Activated naive CD8-positive, alpha-beta T cell treated with anti-CD3 and anti-CD28 coated beads, Interleukin-2, amount 10 ng/mL, durations not matched to agents 7 days and 5 days (primary cell): ENCODE measurements at places on chromosomes 1 and 21. TPM values are rescaled to one million over a fixed set of nuclear protein-coding genes. Genes with fewer than 3 reads are reported as not detected.

- peaks cover 10% of the 10 kb centered on the region for H3K4me1 ChIP-seq
- peaks cover 5% of the 10 kb centered on the region for H3K27me3 ChIP-seq
- no peaks in the 10 kb centered on the region for H3K36me3 ChIP-seq
- H3K27ac ChIP-seq = no peak overlapping the region
- no peak for DNase-seq
Observed at GRCh38 chr21:26409735-26410134, 163.4 kb downstream of the CYYR1 start.

- H3K36me3 ChIP-seq = no peaks in the 10 kb centered on the region
- DNase-seq = no peak
- H3K27ac ChIP-seq = no peak overlapping the region
Observed at GRCh38 chr1:212701910-212702309, 2.3 kb upstream of the BATF3 start.

GRCh38 chr1:170660871-170661645 is 2.9 kb upstream of the PRRX1 start:
- no peaks in the 10 kb centered on the region for H3K36me3 ChIP-seq
- peak; percentile 40 for DNase-seq
- H3K27ac ChIP-seq = peak overlapping the region; percentile 31
- peak overlapping the region; percentile 35 for H3K4me3 ChIP-seq
- H3K27me3 ChIP-seq = peaks cover 77% of the 10 kb centered on the region

- no peak for DNase-seq
- peaks cover 9% of the 10 kb centered on the region for H3K4me1 ChIP-seq
- H3K36me3 ChIP-seq = peaks cover 5% of the 10 kb centered on the region
- no peak overlapping the region for H3K27ac ChIP-seq
- no peak overlapping the region for H3K4me3 ChIP-seq
Observed at GRCh38 chr21:31374395-31374794, 30.3 kb upstream of the TIAM1 start.

GRCh38 chr1:10168912-10169514 is 41.4 kb upstream of the KIF1B start:
- peak overlapping the region; percentile 15 for H3K4me3 ChIP-seq
- H3K27me3 ChIP-seq = no peaks in the 10 kb centered on the region
- H3K4me1 ChIP-seq = peaks cover 41% of the 10 kb centered on the region
- H3K36me3 ChIP-seq = peaks cover 52% of the 10 kb centered on the region

GRCh38 chr21:25243808-25244207 is 363.5 kb downstream of the MRPL39 start:
- no peak for DNase-seq
- H3K27ac ChIP-seq = no peak overlapping the region
- no peak overlapping the region for H3K4me3 ChIP-seq
- H3K27me3 ChIP-seq = peaks cover 2% of the 10 kb centered on the region
- no peaks in the 10 kb centered on the region for H3K4me1 ChIP-seq
- H3K36me3 ChIP-seq = no peaks in the 10 kb centered on the region

The TTC3 gene
- total RNA-seq = 75.4 TPM
